OCI-LY7 (cell line): ENCODE measurements at places on chromosomes 16 and 17. TPM values are rescaled to one million over a fixed set of nuclear protein-coding genes. Genes with fewer than 3 reads are reported as not detected.

Gene CORO1A
- 524 and 567 TPM in 2 replicates for total RNA-seq

Gene ADAP2
- total RNA-seq, result 2.6 and 2.8 TPM in 2 replicates

Gene EVI2B
- 71.0 and 85.1 TPM in 2 replicates for total RNA-seq

Gene CCL1
- not detected in 2 replicates for total RNA-seq

Gene KRTAP2-1
- not detected in 2 replicates for total RNA-seq

Gene MYOCD
- total RNA-seq, result not detected in 2 replicates

Gene DYNLRB2
- not detected in 2 replicates for total RNA-seq

Gene BAHCC1
- total RNA-seq, result 5.5 and 5.7 TPM in 2 replicates

Gene YBX2
- total RNA-seq, result 6.7 and 11.8 TPM in 2 replicates

Gene KCNH6
- total RNA-seq, result not detected in 2 replicates

Gene ZPBP2
- not detected in 2 replicates for total RNA-seq

Gene CCDC154
- total RNA-seq, result 1.1 and 2.5 TPM in 2 replicates

Gene TBC1D3D
- 0.63 and 1.5 TPM in 2 replicates for total RNA-seq
